Sciatic nerve (tissue), 2 donors: ENCODE measurements at places on chromosomes 12 and 14.

- no peak for DNase-seq
Measured at GRCh38 chr12:11729008-11729407, 79.5 kb downstream of the ETV6 start.

GRCh38 chr12:13028825-13029570 lies 15.2 kb upstream of the FAM234B start:
- no peak for DNase-seq

- no peak for DNase-seq
Measured at GRCh38 chr12:111840807-111841206, 1.2 kb upstream of the MAPKAPK5 start.

GRCh38 chr12:24979329-24979728 lies 30.4 kb upstream of the BCAT1 start:
- no peak for DNase-seq

DNA sequence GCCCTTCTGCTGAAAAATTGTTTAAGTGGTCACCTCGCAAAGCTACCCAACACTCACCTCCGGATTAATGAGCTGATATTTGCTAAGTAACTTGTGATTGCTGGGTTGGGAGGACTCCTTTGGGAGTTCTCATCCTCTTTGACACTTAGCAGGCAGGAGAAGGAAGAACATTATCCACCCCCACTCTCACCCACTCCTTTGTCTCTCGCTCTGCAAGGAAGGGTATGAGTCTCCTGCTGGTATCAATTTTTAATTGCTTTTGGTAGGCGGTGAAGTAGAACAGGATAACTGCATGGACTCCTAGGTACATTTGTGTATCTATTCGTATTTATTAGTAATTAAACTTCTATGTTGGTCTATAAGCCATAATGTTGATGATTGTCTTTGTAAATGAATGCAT lies 6.9 kb upstream of the ABHD12B start:
- DNase-seq, result no peak

DNA sequence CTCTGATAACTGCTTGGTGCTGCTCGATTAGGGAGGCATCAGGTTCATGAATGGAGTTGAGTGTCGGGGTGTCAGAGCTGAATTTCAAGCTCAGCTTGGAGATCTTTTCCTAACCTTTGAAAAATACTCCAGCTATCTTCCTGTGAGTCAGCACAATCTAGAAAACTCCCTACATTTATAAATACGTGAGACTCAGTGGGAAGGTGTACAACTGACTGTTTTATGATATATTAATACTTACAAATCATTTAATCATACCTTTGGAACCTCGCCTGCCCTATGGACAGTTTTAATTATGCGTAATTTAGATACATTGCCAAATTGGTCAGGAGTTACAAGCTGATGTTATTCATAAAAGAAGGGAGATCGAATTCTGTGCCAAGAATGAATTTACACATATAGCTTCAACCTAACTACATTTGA lies 961 bp downstream of the CMAS start:
- no peak for DNase-seq

DNA sequence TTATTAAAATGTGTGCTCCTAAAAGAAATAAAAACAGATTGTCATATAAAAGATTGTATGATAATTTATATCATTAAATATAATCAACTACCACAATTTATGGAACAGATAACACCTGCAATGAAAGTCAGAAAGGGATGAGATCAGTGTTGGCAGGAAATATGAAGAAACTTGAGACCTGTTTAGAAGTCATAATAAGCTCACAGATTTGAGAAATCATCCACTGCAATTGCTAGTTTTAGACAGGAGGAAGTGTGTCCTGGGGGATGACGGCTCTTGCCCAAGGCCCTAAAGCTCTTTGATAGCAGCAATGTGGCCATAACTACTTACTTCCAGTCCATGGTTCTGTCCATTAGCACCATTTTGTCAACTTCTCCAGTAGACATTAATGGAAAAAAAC lies 122.8 kb upstream of the SOX5 start:
- DNase-seq, result no peak

- no peak for DNase-seq
Measured at GRCh38 chr12:21828779-21829178, 54.3 kb upstream of the KCNJ8 start.
